Activated naive CD8-positive, alpha-beta T cell treated with anti-CD3 and anti-CD28 coated beads, Interleukin-2, amount 10 ng/mL, durations not matched to agents 7 days and 5 days (primary cell): ENCODE measurements at places on chromosomes 4 and X. TPM values are rescaled to one million over a fixed set of nuclear protein-coding genes. Genes with fewer than 3 reads are reported as not detected.
A peak's percentile ranks its signal among the peaks of the same experiment; 100 is the strongest.

TRIM60 gene
- total RNA-seq, result not detected

CYLC1 gene
- not detected for total RNA-seq

MAGEA11 gene
- total RNA-seq, result not detected

GABRE gene
- total RNA-seq, result not detected

DRD5 gene
- total RNA-seq, result not detected

APBB2 gene
- total RNA-seq, result 2.0 TPM

MECP2 gene
- total RNA-seq, result 82.8 TPM

FGD1 gene
- total RNA-seq, result 0.06 TPM

GRCh38 chr4:138952411-138952810 is 63.2 kb upstream of the NOCT start:
- no peak for DNase-seq

DNA sequence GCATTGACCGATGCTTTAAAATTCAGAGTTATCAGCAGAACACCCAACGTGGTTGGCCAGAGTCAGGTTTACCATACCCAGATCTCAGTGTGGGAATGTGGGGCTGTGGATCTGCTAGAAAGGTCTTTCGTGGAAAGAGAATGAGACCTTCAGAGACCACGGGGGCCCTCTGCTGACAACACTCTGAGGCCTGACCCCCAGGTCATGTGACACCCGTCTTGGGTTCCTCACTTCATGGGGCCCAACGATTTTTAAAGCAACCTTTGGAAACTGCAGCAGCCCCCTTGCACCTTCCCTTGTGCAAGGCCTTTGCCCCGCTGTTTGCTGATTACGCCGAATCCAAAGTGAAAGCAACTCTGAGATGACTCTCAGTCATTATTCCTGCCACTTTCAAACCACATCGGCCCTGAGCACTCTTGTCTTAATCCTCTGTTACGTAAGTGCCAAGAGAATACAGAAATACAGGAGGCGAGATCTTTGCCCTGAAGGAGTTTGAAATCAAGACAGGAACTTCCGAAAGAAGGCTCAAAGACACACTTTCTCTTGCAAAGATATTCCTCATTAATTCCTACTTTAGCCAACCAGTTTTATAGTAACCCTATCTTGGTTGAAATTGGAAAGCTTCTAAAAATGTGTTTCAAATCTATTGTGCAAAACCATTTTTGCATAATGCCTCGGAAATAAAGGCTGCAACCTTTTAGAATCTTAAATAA is 88.3 kb downstream of the EVC2 start:
- DNase-seq, result no peak

- DNase-seq, result no peak
Measured at GRCh38 chrX:12693754-12694153, 97.5 kb upstream of the PRPS2 start.

DNA sequence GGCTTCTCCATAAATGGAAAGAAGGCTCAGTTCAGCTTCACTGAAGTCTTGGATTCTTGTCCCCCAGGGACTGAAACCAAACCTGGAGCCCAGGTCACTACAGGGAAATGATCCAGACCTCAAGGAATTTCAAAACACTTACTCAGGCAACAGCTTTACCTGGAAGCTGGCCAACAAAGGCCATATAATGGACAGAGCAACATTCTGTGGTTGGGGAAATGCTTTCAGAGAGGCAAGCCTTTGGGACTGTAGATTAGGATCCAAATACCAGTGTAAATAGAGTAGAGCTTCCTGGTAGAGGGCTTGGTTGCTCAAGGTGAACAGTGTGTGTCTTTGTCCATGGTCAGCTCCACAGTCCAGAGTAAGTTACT is 57.0 kb upstream of the PROM1 start:
- no peak for DNase-seq

GRCh38 chr4:144820011-144820727 is 174.2 kb downstream of the HHIP start:
- DNase-seq, result no peak

DNA sequence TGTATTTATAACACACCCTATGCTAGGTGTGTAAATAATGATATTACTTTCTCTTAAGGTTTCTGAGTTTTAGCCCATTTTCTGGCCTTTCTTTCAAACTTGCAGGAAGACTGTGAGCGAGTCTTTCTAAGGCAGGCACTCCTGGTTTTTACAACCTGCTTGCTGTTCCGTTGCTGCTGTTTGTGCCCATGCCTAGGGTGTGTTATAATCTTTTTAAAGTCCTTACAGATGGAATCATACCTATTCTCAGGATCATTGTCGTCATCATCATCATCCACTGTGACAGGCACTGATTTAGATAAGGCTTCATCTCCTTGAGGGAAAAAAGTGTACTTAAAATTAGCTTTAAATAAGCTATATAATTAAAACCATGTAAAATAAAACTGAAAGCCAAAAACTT is 110.0 kb downstream of the ATRX start:
- no peak for DNase-seq

GRCh38 chrX:28016823-28017222 is 35.6 kb upstream of the DCAF8L1 start:
- no peak for DNase-seq

- DNase-seq, result no peak
Measured at GRCh38 chr4:79042079-79042674, 102.9 kb upstream of the PAQR3 start.

DNA sequence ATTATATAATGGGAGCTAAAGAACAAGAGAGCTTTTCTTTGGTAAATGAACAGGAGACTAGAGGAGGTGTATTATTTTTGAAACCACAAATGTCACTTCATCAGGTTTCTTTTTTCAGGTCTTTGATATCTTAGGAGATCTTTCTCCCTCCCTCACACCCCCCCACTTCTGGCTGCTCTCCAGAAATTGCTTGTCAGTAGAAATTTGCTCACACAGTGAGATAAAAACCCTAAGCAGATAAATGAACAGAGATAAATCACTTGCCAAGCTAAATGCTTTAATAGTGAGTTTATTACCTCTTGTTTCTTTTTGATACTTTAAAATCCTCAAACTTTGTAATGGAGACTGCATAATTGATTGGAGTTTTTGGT is 421.2 kb upstream of the TENM3 start:
- no peak for DNase-seq

DNA sequence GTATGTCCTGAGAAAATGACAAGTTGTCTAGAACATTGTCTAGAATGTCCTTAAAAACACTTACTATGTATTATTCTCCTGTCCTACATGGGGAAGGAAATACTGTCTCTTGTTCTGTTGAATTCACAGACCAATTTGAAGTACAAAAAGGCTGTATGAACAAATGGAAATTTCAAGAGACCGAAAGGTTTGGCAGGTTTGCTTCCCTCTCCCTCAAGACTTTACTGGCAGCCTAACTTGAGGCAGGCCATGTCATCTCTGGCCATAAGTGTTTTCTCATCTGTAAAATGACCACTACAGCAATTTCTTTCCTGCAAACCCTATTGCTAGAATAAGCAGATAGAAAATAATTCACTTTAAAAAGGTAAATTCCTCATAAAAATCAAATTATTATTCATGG is 191.2 kb upstream of the BMP3 start:
- DNase-seq, result no peak

DNA sequence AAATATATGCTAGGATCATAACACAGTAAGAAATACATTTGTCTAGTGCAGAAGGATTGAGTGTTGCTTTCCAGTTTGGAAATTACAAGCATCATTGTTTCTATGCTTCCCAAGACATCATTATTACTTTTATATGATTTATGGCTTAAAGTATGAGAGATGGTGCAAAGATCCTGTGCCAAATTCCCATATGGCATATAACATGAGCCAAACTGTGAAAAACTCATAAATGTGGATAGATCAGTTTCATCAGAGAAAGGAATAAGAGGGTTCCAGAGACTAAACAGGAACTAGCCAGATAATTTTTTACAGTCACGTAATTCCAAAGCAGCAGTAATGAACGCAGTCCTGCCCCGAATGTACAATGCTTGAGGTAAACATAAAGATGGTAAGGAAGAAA is 126.3 kb downstream of the PRDM5 start:
- DNase-seq, result no peak

DNA sequence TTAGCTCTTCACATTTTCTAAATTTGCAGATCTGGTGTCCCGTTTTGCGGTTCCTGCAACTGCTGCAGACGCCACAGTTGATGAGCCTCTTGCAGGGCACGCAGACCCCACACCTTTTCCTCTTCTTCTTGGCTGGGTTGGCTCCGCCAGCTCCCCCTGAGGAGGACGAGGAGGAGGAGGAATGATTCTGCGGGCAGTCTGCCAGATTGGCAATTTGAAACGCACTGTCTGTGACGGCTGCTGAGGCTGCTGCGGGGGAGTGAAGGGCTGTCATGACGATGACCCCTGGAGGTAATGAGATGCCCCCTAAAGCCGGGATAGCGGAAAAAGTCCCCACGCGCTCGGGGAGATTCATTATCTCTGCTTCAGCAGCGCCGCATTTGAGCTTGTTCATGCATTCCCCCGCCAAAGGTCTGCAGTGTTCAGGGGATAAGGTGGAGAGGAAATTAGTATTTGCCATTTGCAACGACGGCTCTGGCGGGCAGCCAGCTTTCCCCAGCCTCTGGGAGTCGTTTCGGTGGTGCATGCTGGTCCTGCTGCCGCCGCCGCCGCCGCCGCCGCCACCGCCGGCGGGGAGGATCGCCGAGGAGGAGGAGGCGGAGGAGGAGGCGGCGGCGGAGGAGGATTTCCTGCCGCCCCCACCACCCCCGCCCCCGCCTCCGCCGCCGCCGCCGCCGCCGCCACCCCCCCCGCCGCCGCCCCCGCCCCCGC is 3.8 kb downstream of the CXXC4 start:
- DNase-seq, result peak; percentile 61

DNA sequence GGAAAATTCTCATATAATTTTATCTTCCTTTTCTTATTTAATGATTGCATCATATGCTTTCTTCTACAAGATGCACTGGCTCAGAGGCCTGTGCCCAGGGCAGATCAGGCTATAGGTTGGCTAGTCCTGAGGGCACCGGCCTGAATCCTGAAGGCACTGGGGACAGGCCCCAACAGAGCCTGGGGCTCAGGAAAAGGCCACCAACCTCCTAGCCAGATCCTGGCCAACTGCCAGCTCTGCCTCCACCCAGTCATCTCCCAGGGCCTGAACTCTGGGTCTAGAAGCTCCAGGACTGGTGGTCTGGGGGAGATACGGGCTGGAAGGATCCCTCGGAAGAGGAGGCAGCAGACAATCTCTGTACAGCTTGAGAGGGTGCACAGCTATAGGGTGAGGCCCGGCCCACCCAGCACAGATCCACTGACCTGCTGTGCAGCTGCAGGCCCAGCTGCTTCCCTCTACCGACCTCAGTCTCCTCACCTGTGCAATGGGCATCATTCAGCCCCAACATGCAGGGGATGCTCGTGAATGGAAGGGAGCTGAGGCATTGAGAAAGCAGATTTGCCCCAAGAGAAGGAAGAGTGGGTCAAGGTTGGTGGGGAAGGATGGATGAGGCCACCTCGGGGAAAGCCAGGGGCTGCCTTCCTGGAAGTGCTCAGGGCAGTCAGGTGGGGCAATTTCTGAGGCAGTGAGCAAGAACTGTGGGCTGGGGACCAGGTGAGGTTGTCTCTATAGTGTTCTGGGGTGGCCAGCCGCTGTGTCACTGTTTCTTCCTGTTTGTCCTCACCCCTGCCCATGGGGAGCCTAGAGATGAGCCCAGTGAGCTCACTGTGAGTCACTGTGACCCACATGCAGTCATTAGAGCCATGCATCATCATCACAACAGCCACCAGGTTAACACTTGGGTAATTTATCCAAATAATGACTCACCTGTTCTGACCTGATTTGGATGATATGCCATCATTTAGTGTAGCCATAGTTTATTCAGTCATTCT is 22.4 kb upstream of the XAGE2 start:
- DNase-seq, result no peak

DNA sequence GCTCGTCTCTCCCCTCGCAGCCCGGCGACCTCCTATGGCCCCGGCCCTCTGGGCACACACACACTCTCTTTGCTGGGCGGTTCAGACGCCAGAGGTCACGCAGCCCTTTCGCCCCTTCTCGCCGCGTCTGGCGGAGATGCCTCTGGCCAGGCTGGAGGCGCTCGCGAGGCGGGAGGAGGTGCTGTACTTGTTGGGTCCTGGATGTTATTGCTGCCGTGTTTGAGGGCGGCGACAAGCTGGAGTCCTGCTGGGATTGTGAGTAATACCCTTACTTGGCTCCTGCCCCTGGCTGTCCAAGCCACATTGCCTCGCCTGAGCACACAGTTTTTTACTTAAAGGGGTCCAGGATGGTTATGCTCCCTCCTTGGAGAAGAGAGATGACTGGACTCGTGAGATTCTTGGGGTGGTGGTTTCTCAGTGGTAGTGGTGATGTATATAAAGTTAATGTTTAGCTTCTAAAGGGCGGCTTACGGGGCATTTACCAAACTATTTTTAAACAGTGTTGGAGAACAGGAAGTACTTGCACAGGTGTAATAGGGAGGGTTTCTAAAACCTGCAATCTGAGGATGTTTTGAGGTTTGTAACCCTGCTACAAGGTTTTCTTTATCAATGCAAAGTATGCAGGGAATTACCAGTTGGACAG is 572 bp downstream of the USP53 start:
- peak; percentile 78 for DNase-seq

DNA sequence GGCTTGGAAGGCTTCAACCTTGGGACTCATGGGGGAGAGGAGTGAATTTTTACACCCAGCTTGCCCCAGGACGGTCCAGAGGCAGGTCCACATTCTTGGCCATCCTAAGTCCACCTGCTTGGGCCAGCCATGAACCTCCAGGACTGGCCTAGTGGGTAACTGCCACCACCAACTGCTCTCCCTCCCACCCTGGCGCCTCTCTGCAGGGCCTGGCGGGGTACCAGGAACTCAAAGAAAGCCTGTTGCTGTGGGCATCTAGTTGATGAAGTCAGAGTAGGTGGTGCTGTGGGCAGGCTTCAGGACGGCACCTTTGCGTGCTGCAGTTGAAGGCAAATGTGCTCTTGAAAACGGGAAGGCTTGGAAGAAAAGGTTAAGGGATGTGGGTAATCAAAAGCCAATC is 12.0 kb downstream of the BCOR start:
- DNase-seq, result no peak

DNA sequence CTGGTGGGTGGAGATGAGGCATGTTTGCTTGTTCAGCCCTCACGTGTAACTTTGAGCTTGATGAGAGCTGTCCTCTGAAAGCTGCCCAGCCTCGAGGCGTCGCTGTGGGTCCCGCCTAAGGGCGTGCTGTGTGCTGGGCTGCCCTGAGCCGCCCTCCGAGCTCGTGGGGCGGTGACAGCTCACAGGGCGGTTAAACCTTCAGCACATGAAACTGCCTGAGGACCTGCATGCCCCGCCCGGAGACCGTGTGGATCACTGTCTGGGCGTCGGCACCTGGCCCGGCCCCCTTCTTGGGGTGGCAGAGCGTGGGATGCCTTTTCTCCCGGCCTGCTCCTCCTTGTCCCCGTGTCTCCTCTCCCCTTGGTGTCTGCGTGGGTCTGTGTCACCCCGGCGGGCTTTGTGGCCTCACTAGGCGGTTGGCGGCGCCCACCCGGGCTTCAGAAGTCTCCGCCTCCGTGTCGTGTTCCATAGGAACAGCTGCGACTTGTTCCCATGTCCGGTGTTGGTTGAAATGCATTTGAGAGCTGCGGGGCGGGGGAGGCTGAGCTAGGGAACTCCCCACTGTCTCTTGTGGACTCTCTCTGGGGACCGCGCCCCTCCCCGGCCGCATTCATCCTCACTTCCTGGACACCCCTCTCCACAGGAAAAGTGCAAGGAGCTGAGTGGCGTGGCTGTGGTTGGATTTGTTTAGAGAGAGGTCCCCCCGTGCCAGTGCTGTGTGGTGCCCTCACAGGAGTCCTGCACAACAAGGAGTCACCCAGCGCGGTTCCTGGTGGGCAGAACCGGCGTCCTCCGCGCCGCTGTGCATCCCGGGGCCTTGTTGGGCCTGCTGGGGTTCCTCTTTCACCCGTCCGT is 6.8 kb downstream of the AKAP17A start:
- DNase-seq, result no peak

GRCh38 chrX:139203651-139204570 is 326.6 kb upstream of the F9 start:
- DNase-seq, result peak; percentile 26

- DNase-seq, result no peak
Measured at GRCh38 chr4:107058828-107059227, 22.7 kb upstream of the DKK2 start.
